Putamen (tissue), 1 donor: ENCODE measurements at places on chromosomes 6 and 20.

DNA sequence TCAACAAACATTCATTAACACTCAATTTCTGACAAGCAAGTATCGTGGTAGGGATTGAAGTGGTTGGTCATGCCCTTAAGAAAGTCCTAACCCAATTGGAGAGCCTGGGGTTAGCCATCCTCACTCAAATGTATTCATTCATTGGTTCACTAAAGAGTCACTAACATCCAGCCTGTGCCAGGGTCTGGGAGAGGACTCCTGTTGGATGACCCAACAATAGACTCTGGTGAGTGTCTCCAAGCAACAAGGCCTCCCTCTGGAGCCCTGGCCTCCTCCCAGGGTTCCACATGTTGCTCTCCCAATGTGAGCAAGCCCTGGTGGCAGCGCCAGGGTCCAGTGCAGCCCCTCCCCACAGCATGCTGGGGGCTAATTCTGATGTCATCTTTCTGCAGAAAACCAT lies at the start of gene BPIFA3:
Gene BPIFA3 (plus strand): TSS at position 301 of the 400 bp plus-strand sequence. CDS start 185 bp downstream, outside the sequence.
- DNase-seq: no peak

- DNase-seq: no peak
Observed at GRCh38 chr6:44120692-44121443, 6.4 kb downstream of the MRPL14 start.

GRCh38 chr6:126574301-126574700 lies 234.4 kb downstream of the CENPW start:
- DNase-seq: no peak

DNA sequence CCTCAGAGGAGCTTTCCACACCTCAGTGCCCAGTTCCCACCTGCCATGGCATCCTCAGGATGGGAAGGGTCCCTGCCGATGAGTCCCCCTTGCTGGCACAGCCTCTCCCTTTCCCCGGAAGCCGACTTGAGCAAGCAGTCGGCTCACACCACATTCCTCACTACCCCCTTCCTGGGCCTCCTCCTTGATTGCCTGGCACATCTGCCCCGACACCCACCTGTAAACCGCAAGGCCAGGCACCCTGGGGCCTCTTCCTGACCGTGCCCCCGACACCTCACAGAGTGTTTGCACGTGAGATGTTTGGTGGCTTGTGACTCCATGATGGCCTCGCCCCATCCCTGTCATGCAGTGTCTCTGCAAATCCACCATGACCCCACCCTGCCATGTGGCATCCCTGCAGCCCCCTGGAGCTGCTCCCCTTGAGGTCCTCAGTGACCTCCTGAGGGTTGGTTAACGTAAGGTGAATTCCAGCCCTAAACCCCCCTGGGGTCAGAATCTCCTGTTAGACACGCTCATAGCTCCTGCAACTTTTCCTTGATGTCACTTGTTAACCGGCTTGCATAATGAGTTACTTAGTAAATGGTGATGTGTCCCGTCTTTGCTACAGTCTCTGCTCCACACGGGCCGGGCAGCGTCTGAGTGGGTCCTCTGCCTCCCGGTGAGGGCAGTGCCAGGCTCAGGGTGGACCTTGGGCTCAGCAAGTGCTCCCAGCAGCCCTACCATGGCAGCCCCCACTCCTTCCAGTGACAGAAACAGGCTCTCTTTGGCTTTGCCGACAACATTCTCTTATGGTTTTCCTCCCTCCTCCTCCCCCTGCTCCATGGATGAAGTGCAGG lies 115.9 kb upstream of the FRMD1 start:
- DNase-seq: no peak

DNA sequence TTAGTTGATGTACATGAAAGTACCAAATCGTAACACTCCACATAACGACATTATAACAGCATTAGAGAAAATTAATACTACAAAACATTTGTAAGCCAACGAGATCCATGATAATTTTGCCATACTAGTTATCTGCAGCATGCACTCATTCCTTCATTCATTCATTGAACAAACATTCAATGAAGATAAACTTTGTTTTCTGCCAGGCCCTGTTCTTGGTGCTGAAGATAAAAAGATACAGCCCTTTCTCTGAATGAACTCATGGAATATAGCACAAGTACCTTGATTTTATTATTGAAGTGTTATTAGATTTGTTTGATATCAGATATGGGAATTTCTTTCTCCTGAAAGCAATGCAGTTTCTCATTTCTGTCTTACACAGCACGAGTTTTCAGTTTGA lies 524.0 kb downstream of the TFAP2A start:
- DNase-seq: no peak
